ENCODE measurements at places on chromosomes 6 and 20.

DNA sequence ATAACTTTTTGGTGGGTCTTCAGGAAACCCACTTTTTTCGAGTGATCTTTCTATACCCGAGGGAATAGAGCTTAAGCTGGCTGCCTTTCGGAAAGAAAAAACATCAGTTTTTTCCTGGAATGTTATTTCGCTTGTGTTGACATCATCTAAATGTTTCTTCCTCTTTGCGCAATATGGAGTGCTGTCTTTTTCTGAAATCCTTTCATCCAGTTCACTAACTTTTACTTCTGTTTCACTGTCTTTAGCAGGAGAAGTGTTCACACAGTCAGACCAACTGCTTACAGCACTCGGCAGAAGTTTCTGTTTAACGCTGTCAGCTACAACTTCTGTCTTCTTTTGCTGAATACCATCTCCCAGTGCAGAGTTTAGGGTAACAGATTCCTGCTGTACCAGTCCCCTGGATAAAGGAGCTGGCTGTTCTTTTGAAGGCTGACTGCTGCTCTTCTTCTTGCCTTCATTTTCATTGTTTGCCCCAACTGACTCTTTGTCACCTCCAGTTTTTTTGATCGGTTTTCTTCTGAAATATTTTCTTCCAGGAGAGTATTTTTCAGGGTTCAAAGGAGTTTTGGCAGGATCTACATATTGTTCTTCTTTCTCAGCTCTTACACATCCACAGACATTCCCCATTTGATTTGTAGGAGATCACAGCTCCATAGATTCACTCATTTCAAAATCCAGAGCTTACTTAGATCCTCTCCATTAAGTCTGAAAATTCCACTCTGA is 50.0 kb upstream of the DST start:
- DNase-seq: no peak

DNA sequence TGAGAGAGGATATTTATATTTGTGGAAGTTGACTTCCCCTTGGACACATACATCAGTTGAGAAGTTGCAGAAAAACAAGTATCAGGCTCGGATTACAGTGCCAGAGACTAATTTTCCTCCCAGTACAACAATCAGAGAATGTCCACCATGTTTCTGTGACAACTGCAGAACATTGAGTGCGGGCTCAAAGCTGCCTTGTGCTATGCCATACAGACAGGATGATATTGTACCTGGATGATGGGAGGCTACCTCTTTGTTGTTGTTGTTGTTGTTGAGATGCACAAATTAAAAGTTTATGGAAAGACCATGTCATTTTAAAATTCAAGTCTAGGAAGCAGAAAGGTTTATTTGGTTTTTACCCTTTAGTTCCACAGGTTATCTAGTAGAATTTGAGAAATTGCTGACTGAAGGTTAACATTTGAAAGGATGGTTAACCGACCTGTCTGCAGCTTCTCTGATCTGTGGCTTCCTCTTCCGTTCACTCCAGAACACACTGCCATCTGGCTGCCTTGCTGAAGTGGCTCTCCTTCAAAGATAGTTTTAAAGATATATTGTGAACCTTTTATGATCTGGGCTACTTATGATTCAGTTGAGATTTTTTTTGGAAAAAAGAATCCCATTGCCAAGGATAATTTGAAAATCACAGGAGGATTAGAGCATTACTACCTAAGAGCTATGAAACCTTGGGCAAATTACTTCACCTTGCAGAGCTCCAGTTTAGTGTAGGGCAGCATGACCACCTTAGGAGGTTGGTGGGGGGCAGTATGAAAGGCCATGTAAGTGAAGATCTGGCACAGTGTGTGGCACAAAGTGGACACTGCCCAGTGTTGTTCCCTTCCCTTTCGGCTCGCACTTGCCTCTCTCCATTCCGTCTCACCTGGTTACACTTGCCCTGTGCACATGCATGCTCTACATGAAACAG is 15.9 kb downstream of the TMEM200A start:
- no peak for DNase-seq

DNA sequence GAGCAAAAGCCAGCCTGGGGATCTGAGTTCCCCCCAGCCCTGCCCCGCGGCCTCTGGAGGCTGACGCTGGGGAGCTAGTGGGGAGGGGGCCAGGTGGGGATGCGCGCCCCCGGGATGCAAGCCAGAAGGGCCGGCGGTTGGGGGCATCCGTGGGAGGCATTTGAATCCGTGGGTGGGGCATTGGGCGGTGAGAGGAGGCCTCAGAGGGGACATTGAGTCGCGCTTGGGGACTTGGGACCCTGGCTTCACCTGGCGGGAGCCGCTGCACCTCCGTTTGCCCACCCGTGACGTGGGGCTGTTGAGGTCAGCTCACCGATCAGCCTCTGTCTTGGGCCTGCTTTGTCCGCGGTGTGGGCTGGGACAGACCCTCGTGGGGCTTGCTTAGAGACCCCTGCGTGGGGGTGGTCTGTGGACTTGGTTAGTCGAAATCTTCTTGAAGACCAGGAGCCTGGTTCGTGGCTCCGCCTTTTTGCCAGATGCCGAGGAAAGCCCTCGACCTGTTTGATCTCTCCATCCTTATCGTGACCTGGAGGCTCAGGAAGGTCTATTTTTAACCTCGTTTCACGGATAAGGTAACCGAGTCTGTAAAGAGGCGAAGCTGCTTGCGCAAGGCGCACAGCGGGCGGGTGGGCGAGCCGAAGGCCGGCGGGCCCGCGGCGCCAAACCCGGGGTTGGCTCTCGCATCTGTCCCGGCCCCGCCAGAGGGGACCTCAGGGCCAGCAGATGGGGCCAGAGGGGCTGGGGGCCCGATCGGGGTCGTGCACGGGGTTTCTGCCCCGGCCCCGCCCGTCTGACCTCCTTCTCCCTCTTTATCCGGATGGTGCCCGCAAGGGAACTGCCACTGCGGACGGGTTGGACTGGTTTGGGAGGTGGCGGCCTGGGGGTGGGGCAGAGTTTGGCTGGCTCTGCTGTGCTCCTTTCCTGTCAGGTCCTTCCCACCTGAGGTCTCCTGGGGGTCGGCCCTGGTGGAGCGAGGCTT is 8.3 kb downstream of the FAM110A start:
- DNase-seq: no peak

- DNase-seq: peak; percentile 66
Measured at GRCh38 chr20:32521780-32522525, 63.2 kb downstream of the NOL4L start.

DNA sequence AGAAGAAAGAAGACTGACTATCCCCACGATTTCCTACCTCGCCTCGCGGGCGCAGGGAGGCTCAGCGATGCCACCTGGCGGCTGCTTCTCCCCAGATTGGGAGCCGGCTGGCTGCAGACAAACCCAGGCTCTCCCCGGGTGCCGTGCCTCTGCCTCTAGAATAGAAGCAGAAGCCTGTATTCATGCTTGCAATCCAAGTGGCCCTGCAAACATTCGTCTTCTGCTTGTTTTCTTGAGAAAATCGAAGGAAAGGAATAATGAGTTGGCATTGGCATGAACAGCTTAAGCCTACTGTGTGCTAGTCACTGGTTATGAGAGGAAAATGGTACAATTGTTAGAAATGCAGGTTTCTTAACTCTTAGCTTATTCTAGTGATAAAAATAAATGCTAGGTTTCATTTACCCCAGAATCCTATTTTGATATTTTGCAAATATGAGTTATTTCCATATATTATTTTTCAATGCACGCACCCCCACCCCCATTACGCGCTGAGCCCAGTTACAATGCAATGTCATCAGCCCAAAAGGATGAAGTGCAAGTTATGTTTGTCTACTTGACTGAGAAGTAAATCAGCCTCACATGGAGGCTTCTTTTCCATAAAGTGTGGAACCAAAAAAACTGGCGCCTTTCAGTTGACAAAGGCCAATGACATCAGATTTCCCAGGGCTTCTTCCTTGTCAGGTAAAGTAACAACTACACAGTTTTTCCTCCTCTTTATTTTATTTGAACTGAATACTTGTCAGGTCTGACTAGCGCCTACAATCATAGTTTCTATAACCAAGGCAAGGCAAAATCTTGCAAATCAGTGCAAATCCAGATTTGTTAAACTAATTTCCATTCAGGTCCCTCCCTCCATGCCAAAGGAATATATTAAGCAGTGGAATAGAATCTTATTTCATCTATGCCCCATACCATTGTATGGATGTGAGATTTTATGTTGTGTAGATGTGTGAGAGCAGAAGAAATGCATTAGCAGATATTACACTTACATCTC is 3.9 kb upstream of the SOX4 start:
- DNase-seq: peak; percentile 82

DNA sequence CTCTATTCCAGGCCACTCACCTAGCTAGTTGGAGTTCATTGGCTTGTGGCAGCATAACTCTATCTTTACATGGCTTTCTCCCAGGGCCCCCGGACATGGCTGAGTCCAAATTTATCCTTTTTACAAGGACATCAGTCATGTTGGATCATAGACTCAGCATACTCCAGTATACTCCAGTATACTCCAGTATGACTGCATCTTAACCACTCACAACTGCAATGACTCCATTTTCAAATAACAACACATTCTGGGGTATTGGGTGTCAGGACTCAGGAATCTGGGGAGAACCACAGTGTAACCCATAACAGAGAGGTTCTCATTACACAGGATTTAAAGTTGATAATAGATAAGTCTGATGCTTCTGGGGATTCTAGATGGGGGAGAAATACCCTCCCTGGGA is 53.8 kb upstream of the TSHZ2 start:
- no peak for DNase-seq

GRCh38 chr6:150546457-150546856 is 53.2 kb upstream of the PLEKHG1 start:
- no peak for DNase-seq

DNA sequence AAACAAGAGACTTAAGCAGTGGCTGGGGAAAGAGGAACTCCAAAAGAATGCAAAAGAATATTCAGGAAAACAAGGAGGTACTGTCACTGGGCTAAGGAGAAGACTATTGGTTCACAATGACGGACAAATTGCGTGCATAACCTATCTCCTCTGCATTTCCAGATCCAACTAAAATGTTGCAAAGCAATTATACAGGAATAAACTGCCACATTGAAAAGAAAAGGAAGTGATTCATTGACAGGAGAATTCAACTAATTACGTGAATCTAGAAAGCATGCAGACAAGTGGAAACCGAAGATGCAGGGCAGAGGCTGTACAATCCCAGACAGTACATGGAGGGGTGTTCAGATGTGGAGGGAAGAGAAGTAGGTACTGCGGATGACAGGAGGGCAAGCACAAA is 152.8 kb upstream of the RIPOR2 start:
- no peak for DNase-seq

- no peak for DNase-seq
Measured at GRCh38 chr6:134954272-134955000, 4.5 kb upstream of the ALDH8A1 start.

GRCh38 chr20:47152068-47152467 is 204.4 kb downstream of the ZMYND8 start:
- DNase-seq: no peak

DNA sequence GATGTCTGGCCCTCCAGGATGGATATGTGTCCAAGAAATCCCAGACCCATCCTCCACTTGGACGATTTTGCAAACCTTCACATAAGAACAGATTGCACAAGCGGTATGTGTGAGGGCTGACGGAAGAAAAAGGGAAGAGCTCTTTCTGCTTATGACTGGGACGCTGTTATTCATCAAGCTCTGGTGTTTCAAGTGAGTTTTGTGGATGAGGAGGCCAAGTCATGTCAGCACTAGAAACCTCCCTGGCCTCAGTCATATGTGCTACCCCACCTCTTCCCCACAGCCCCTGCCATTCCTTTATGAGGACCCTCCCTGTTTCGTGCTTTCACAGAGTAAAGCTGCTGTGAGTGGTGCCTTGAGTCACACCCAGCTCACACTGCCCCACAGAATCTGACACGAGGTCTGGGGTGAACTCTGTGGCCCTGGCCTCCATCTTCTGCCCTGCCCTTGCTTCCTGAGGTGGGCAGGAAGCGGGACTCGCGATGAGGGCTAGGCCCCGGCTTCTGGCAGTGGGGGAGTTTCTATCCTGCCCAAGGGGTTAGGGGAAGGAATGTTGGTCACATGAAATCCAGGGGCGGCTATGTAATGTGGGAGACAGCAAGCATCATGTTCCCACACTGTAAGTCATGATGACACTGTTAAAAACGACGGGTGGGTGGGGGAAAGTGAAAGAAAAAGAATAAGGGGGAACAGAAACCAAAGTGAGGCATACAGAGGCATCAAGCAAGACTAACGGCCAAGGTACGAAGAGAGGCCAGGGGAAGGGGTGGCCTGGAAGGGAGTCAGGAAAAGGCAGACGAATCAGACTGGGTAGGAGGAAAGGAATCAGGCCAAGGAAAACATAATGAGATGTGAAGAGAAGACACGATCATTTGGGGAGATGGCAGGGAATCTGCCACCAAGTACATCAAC is 78.1 kb downstream of the PRDM1 start:
- peak; percentile 53 for DNase-seq

GRCh38 chr6:17225767-17226630 is 55.2 kb upstream of the RBM24 start:
- no peak for DNase-seq

DNA sequence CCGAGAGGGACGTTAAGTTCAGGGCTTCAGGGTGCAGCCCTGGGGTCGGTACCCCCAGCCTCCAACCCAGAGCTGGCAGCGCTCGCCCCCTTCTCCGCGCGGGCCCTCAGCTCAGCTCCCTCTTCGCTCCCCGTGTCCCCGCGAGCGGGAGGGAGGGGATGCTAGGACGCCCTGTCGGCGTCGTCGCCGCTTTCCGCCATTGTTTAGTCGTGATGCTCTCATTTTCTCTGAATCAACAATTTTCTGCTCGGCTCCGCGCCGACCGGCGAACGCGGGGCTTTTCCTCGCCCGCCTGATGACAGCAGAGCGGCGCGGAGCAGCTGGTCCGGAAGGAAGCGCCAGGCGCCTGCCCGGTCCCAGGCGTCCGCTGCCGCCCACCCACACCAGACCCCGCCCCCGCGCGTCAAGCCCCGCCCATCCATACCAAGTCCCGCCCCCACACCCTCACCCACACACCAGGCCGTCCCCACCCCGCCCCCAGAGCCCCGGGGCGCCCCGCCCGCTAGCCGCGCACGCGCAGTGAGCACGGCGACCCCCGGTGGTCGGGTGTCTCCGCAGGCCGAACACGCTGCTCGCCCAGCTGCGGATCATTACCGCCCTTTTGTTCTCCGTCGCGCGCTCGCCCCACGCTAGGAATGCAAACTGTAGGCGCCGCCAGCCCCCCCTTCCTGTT is 50.1 kb upstream of the SLC32A1 start:
- DNase-seq: peak; percentile 31

DNA sequence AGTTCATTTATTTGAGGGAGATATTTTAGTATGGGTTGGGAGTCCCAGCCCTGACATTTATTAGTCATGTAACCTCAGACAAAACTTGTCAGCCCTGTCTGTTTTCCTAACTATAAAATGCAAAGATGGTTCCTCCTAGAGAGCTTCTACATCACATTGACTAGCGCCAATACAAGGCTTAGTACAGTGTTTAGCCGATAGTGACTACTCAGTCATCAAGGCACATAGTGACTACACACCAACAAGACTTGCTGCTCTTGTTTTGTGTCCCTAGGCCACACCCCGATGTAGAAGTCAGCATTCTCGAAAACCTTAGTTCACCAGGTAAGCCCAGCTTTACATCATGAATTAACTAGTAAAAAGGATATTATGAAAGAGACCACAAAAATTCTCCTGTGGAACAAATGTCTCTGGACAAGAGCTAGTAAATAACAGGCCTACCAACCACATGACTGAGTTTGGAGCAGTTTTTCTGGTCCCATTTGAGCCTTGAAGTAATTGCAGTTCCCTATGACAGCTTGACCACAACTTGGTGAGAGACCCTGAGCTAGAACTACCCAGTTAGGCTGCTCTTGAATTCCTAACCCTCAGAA is 68.8 kb downstream of the PFDN4 start:
- no peak for DNase-seq

GRCh38 chr6:27078734-27079357 is 168.7 kb upstream of the PRSS16 start:
- DNase-seq: no peak
